Activated B cell treated with CpG ODN at 0.5 μM for 24 hours (primary cell): ENCODE measurements at places on chromosomes 7 and 10. TPM values are rescaled to one million over a fixed set of nuclear protein-coding genes. Genes with fewer than 3 reads are reported as not detected.

- DNase-seq: no peak
These were observed 32.6 kb downstream of the USP6NL start for GRCh38 chr10:11578802-11579255.

GRCh38 chr10:110771991-110772390 lies 99.7 kb upstream of the PDCD4 start:
- DNase-seq: no peak

DNA sequence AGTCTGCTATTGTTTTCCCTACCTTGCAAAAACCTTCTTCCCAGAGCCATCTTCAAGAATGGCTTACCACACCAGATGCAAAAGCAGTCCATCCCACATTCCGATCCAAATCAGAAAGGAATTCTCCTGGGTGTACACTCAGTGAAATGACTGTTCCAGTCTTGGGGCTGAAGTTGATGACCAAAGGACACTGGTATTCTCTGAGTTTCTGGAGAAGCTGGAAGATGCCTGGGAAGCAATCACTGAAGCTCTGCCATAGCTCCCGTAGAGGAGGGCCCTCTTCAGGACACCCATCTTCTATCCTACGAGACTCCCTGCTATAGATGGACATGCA lies 155.7 kb downstream of the LCOR start:
- no peak for DNase-seq

- DNase-seq: no peak
These were observed 103.4 kb upstream of the ANLN start for GRCh38 chr7:36286226-36286625.

- DNase-seq: no peak
These were observed 26.8 kb downstream of the TACR2 start for GRCh38 chr10:69389827-69390490.

GRCh38 chr10:97230146-97230545 lies 44.4 kb upstream of the SLIT1 start:
- DNase-seq: no peak

DNA sequence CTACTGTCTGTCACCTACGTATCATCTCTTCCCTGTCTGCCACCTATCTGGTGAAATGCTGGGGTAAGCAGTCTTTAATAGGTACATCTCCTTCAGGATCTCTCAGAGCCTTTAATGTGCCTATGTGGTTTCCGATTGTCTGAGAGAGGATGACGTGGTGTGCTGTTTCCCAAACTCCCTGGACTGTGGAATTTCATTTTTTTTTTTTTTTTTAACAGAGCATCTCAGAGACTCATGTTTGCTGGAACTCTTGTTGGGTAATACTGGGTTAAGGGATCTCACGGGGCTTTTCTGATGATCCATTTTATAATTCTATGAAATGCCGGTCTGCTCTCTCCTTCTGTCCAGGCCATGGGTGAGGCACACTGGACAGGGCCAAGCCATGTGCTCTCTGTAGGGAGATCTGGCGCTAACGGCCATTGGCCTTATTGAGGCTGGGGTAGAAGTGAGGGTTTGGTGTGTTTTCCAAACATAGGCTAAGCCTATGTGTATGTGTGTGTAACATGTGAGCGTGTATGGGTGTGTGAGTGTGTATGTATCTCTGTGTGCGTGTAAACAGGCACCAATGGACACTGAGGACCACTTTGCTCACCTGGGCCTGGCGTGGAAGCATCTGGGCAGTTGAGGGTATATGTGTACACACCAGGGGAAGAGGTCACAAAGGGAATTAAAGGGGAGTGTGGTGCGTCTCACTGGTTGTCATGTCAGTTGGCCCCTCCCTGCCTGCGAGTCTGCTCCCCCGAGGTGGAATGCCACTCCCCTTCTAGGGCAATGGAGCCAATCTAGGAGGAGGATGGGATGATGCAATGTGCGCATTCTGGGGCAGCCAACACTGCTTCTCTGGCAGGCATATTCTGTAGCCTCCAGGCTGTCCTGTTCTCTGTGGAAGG lies 7.8 kb downstream of the ADRA2A start:
- DNase-seq: no peak

- no peak for DNase-seq
These were observed 236.1 kb upstream of the BMPER start for GRCh38 chr7:33669251-33669670.

DNA sequence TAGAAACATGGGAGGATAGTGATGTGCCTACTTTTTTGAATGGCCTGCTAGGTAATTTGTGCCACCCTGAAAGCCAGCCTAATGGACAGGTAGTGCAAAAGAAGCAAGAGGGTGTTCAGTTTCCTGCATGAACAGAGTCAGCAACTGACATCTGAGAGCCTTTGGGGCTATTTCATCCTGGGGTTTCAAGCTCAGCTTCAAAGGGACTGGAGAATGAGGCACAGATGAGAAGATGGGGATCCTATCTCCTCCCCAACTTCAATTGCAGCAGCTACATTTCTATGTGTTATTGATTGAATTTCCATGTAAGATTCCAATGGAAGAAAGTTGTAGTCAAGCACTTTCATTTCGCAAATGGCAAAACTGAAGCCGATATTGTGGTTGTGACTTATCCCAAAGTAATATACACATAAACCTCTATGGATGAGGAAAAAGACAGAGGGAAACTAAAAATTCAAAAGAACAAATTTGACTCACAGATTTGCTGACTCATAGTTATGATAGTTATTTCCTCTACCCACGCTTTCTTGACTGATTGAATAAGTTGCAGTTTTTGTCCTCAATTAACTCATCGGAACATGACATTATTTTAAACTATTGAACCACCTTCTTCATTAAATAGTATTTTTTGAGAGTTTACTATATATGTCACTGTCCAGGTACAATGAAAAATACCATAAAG lies 42.6 kb upstream of the NRP1 start:
- DNase-seq: no peak

DNA sequence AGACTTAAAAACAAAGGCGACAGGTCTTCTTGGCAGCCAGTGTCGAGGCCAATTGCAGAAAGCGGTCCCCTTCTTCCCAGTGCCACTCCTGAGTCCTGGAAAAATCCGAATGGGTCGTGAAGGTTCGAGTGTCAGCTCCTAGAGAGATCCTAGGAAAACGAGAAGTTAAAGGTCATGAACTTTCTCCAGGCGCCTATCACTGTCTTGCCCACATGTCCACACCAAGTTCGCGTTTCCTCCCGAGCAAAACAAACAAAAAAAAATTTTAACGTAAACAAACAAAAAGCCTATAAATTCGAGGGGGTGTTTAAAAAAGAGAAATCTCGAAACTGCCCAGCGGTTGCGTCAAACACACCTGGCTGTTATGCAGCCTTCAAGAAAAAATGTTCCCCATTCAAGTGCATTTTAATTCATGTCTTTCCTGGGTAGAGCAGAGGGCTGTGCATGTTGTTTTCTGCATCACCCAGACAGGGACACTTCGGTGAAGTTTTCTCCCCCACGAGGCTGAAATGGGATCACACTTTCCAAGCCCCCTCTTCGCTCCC lies 1.5 kb downstream of the ARHGAP21 start:
- no peak for DNase-seq

GRCh38 chr7:378041-378420 lies 88.1 kb downstream of the FOXL3 start:
- DNase-seq: no peak

- DNase-seq: no peak
These were observed 74.7 kb downstream of the ABCA13 start for GRCh38 chr7:48245751-48246472.

DNA sequence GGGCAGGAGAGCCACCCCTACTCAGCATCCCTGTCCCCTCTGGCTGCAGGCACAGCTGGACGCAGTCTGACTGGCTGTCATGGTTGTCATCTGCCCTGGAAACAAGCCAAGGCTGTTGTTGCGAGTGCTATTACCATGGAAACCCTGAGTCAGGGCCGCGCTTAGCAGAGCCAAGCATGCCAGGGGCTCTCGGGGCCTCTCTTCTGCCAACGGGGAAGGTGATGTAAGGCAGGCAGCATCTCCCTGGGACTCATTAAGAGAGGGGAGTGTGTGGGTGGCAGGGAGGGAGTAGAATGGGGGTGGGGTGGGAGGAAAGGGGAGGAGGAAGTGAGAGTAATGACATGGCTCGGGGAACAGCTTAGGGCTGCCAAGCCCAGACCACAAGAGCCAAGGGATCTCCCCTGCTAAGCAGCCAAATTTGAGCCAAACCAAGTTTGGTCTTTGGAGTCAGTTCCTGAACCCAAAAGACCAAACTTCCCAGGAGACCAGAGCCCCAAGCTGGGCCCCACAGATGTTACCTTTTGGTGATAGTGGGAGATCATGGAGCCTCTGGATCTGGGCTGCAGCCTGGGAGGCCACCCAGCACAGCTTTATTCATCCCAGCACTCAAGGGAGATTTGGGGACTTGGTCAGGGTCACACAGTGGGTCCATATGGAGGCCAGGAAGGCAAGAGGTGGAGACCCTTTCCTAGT lies 67.6 kb downstream of the TMEM130 start:
- peak; percentile 38 for DNase-seq

- no peak for DNase-seq
These were observed 56.4 kb downstream of the SGMS1 start for GRCh38 chr10:50567384-50567783.

- DNase-seq: no peak
These were observed 110.4 kb downstream of the PON1 start for GRCh38 chr7:95213809-95214492.

GRCh38 chr10:86535132-86535882 lies 13.7 kb upstream of the WAPL start:
- DNase-seq: peak; percentile 41

The STEAP1B gene
- 96.4 and 117 TPM in 2 replicates for total RNA-seq

DNA sequence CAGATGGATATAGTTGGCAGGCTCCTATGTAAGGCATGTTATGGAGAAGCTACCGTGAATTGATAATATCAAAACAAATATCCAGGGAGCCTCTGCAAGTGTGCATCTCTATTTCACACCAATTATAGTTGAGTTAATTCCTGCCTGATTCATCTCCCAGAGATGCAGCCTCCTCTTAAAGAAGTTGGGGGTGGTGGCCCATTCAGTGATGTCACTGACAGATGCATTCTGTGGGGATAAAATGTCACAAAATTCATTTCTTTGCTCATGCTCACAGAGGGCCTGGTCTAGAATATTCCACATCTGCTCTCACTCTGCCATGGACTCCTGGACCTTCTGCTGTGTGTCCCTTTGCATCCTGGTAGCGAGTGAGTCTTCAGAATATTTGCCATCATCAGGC lies 189.1 kb upstream of the PRSS1 start:
- no peak for DNase-seq

- no peak for DNase-seq
These were observed 95.1 kb downstream of the NPY start for GRCh38 chr7:24378871-24379616.

DNA sequence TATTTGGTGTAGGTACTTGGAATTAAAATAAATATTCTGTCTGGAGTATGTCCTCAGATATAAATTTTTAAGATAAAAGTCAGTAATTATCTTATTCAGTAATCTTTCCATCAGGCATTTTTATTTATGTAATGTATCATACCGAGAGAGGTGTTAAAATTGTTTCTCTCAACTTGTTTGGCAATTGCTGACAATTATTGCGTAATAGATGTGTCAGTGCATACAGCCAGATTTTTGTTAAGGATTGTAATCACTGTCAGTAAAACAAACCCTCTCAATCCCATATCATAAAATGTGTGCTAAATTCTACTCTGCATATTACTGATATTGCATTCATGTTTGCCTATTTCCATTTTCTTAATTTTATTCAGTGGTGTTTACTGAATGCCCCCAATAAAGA lies 69.2 kb downstream of the CNTNAP2 start:
- no peak for DNase-seq

The TSPAN13 gene
- 15.1 and 17.8 TPM in 2 replicates for total RNA-seq

- no peak for DNase-seq
These were observed 19.6 kb upstream of the AGBL3 start for GRCh38 chr7:134966691-134967090.

- DNase-seq: no peak
These were observed 449.7 kb upstream of the KLF6 start for GRCh38 chr10:4234661-4235060.

DNA sequence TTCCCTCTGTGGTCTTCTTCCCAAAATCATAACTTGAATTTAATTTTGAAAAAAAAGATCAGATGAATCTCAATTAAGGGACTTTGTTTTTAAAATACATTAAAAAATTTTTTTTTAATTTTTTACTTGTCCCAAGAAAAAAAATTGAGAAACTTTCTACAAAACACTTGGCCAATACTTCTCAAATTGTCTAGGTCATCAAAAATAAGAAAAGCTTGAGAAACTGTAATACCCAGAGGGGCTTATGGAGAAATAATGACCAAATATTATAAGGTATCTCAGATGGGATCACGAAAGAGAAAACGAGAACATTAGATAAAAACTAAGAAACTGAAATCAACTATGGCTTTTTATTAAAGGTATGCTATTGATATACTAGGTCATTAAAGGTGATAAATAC lies 835.0 kb downstream of the GATA3 start:
- no peak for DNase-seq

GRCh38 chr10:119609516-119609915 lies 12.8 kb upstream of the TIAL1 start:
- DNase-seq: no peak

DNA sequence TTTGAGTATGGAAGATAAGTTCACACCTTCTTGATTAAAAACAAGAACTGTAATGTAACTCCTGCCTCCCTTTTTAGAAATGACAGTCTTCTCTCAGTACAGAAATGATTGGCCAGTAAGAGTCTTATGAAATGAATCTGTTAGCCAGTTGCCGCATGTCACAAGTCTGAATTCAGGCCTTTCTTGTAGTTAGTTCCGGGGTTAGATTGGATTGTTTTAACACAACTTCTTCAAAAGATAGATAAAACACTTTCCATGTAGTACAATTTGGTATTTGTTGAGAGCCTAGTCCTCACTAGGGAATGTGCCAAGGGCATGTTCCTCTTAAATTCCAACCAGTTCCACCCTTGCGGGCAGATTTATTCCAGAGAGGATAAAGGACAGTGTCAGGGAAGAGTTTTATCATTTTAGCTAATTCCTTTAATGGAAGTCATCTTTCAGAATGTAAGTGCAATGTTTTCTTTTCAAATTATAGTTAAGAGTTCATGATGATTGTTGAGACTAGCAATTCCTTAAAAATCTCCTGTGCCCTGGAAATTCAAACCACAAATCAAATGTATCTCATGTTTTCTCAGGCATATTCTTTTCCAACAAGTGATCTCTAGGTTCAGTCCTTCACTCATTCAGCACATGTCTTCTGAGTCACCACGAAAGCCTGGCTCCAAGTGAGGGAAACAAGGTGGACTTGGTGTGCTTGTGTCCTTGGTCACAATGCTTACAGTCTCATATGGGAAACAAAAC lies 4.1 kb downstream of the FHIP2A start:
- DNase-seq: no peak

The AUTS2 gene
- 13.0 and 15.9 TPM in 2 replicates for total RNA-seq

The OR13A1 gene
- 0.34 and 0.53 TPM in 2 replicates for total RNA-seq

DNA sequence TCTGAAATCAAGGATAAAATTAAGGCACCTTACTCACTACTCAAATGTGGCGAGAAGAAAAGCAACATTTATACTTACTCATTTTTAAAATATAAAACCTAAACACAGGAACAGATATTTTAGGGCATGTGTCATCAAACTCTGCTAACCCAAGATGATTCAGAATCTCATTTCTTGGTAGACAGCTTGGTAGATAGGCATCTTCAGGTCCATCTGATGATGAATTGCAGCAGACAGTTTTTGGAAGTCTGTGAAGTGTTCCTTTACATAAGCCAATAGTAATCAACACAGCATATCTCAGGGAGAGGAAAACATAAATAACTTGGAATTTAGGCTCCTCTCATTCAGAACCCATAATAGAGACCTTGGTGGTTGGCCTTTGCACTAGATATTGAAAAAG lies 3.4 kb downstream of the HIPK2 start:
- DNase-seq: no peak

GRCh38 chr10:103125323-103126267 lies 67.5 kb downstream of the NT5C2 start:
- DNase-seq: no peak
